ENCODE measurements at places on chromosomes 4 and X. TPM values are rescaled to one million over a fixed set of nuclear protein-coding genes. Genes with fewer than 3 reads are reported as not detected.

The HDAC8 gene
- 30.8 TPM for total RNA-seq

The GLOD5 gene
- not detected for total RNA-seq

The STIM2 gene
- 24.2 TPM for total RNA-seq

The SLC30A9 gene
- total RNA-seq = 72.6 TPM

The MAGEA11 gene
- not detected for total RNA-seq

The SSX1 gene
- total RNA-seq = not detected

The MGARP gene
- total RNA-seq = 35.0 TPM

The ADRA2C gene
- 0.28 TPM for total RNA-seq

The ANTXR2 gene
- total RNA-seq = 115 TPM

The ZGRF1 gene
- total RNA-seq = 10.0 TPM

The SLC25A4 gene
- 21.9 TPM for total RNA-seq

The GC gene
- not detected for total RNA-seq

The GPR78 gene
- under 0.01 TPM for total RNA-seq

The MAGEA10 gene
- not detected for total RNA-seq

The TMPRSS11F gene
- total RNA-seq = not detected

The PHF8 gene
- total RNA-seq = 11.4 TPM

The TBC1D9 gene
- 16.9 TPM for total RNA-seq

The FAM236B gene
- not detected for total RNA-seq

The SHISA3 gene
- under 0.01 TPM for total RNA-seq

The NPY5R gene
- not detected for total RNA-seq

The MAMLD1 gene
- total RNA-seq = 1.4 TPM

The KIF4A gene
- 19.0 TPM for total RNA-seq

The NMU gene
- not detected for total RNA-seq

The CTSO gene
- 2.9 TPM for total RNA-seq

The SOX3 gene
- not detected for total RNA-seq

The AMTN gene
- not detected for total RNA-seq

The GPRASP3 gene
- total RNA-seq = 8.1 TPM

The SSX4 gene
- not detected for total RNA-seq

The ASB11 gene
- not detected for total RNA-seq

The NWD2 gene
- total RNA-seq = not detected

All from IMR-90 (cell line).